ENCODE measurements at places on chromosomes 3 and 15. TPM values are rescaled to one million over a fixed set of nuclear protein-coding genes. Genes with fewer than 3 reads are reported as not detected.

GRCh38 chr3:52920841-52921240, 23.5 kb upstream of the STIMATE start:
- no peak for DNase-seq

DNA sequence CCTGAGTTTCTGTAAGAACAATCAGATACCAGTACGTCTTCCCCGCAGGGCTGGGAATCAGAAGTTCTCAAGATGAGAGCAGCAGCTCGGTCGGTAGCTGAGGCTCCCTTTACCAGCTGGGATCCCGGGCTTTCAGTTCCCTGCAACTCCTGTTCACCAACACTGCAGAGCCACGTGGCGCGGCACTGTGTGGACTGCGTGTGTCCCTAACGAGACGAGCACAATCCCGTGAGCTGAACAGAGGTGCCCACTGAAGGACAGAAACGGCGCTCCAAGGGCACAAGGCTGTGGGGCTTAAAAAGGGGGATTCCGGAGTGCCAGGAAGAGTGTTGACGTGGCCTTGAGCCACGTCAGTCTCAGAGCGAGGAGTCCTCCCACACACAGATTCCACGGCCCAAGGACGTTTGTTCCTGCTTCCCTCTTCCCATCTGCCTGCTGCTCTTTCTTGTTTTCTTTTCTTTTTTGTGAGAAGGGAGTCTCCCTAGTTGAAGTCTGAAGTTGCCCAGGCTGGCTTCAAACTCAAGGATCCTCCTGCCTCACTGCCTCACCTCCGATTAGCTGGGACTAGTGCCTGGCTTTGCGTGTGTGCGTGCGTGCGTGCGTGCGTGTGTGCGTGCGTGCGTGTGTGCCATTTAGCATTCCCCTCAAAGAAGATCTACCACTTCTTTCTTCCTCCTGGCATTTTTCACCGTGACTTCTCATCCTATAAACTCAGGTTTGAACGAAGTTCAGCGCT, 37.1 kb upstream of the RPL35A start:
- DNase-seq, result no peak

- no peak for DNase-seq
These were observed 127.5 kb downstream of the CLSTN2 start for GRCh38 chr3:140062461-140062860.

GRCh38 chr3:136535906-136536305, 216.3 kb downstream of the STAG1 start:
- DNase-seq, result no peak

- no peak for DNase-seq
These were observed 42.9 kb downstream of the CFAP20DC start for GRCh38 chr3:59006634-59007517.

Gene ZNF609
- 37.2 TPM for polyA plus RNA-seq

Gene P2RY14
- 0.57 TPM for polyA plus RNA-seq

Gene MRPL3
- polyA plus RNA-seq, result 121 TPM

Gene APBA2
- polyA plus RNA-seq, result 12.6 TPM
